ENCODE measurements at places on chromosomes 11 and 22. TPM values are rescaled to one million over a fixed set of nuclear protein-coding genes. Genes with fewer than 3 reads are reported as not detected.
A peak's percentile ranks its signal among the peaks of the same experiment; 100 is the strongest.

- H3K4me1 ChIP-seq, result peaks cover 3% of the 10 kb centered on the region
- DNase-seq, result no peak
- H3K27ac ChIP-seq, result no peak overlapping the region
- peaks cover 65% of the 10 kb centered on the region for H3K36me3 ChIP-seq
Measured at GRCh38 chr11:65036931-65037330, 4.1 kb upstream of the SAC3D1 start.

- H3K4me3 ChIP-seq, result no peak overlapping the region
- H3K27ac ChIP-seq, result no peak overlapping the region
- no peaks in the 10 kb centered on the region for H3K36me3 ChIP-seq
- H3K4me1 ChIP-seq, result no peaks in the 10 kb centered on the region
Measured at GRCh38 chr11:83392556-83392955, 106.4 kb upstream of the CCDC90B start.

- no peaks in the 10 kb centered on the region for H3K36me3 ChIP-seq
- H3K27ac ChIP-seq, result peak overlapping the region; percentile 88
- H3K4me1 ChIP-seq, result peaks cover 25% of the 10 kb centered on the region
- H3K27me3 ChIP-seq, result no peaks in the 10 kb centered on the region
Measured at GRCh38 chr11:2933375-2934020, 4.3 kb upstream of the PHLDA2 start.

DNA sequence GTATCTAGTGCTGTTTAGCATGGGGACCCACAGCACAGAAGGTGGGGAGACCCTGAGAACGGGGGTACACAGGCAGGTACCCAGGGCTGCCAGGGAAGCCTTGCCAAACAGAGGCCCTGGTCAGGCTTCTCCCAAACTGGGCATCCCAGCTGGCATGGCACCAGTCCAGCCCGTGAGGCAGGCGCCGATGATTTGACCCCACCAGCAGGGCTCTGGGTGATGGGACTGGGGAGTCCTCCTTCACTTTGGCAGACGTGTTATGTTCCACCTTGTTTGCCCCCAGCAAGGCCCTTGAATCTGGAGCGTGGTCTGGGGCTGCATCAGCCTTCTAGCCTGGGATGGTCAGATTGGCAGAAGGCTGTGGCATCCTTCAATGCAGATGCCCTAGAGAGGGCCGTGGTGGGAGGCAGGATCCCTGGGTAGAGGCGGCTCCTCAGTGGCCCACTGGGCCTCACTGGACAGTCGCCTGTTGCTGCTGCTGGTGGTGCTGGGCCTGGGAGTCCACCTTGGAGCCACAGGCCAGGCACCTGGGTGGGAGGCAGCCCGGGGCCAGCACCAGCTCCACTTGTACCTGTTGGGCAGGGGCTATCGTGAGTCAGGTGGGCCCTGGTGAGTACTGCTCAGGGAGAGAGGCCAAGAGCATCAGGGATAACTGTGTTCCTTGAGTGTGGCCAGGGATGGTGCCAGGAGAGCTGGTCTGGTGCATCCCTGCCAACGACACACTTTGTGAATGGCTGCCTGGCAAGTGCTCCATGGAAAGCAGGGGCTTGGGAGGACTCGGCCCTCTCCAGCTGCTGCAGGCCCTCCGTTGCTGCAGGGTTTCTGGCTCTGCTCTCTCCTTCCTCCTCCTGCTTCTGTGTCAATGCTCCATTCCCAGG lies 3.3 kb downstream of the ADORA2A start:
- peaks cover 11% of the 10 kb centered on the region for H3K4me1 ChIP-seq
- DNase-seq, result peak; percentile 3
- H3K4me3 ChIP-seq, result no peak overlapping the region

DNA sequence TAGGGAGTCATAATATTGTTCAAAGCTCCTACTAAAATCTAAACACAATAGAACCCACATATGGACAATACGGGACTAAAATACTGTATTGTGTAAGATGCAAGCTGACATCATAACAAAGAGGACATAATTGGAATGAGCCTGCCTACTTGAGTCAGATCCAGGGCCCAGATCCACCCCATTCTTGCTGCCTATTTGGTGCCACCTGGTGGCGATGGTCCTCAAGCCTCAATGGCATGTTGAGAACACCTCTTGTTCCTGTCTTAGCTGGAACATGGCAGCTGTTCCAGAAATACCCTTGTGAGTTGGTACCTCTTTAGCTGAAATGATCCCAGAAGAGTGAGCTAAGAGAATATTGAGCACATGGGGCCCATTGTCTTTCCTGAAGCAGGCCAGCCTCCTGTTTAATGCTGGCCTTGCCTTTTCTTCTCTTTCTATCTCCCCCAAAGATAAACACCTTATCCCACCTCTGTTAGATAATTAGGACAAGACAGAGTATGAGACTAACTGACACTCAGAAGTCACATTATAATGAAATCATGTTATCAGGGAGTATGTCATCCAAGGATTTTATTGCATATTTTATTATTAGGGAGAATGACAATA lies 680.9 kb upstream of the ANO5 start:
- no peaks in the 10 kb centered on the region for H3K27me3 ChIP-seq
- H3K27ac ChIP-seq, result no peak overlapping the region
- no peak for DNase-seq
- no peaks in the 10 kb centered on the region for H3K36me3 ChIP-seq
- no peaks in the 10 kb centered on the region for H3K4me1 ChIP-seq

Gene IFTAP
- 7.1 TPM for total RNA-seq
